ENCODE measurements at places on chromosomes 5 and 9. TPM values are rescaled to one million over a fixed set of nuclear protein-coding genes. Genes with fewer than 3 reads are reported as not detected.
A peak's percentile ranks its signal among the peaks of the same experiment; 100 is the strongest.

DNA sequence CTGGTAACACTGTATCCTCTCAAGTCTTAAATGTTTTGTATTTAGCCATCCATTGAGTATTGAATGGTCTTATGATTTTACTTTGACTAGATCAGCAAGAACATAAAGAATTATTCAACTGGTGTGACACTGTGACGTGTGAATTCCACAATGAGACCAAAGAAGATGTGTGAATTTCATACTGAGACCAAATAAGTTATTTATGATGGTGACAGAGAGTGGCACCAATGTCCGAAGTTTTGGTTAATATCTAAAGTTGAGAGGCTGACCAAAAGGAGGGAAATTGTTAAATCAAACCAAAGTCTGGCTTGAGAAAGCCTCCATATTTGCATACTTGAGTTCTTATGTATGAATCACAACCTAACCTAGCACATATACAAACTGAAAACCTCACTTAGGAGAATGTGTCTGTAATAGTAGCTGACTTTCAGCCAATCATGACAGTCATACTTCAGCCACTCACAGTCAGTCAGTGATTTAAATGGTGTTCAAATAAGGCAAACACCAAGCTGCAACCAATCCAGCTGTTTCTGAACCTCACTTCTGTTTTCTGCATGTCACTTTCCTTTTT is 31.5 kb upstream of the FAM170A start:
- DNase-seq = no peak

DNA sequence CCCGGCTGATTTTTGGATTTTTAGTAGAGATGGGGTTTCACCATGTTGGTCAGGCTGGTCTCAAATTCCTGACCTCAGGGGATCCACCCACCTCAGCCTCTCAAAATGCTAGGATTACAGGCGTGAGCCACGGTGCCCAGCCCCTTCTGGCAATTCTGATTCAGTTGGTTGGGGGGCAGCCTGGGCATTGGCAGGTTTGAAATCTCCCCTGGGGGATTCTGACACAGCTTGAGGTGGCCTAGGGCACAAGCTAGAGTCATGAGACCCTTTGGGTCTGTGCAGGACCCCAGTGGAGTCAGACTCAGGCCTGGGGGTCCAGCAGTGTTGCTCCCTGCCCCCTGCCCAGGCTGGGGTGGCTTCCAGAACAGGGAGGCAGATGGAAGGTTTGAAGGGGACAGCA is 239.8 kb downstream of the PBX3 start:
- no peak for DNase-seq

GRCh38 chr5:140093866-140094265 is 20.0 kb upstream of the PURA start:
- DNase-seq = no peak

GRCh38 chr5:33933723-33934169 is 2.4 kb upstream of the RXFP3 start:
- DNase-seq = no peak

NR2F1-AS1 gene
- 1.8 TPM for total RNA-seq

DNA sequence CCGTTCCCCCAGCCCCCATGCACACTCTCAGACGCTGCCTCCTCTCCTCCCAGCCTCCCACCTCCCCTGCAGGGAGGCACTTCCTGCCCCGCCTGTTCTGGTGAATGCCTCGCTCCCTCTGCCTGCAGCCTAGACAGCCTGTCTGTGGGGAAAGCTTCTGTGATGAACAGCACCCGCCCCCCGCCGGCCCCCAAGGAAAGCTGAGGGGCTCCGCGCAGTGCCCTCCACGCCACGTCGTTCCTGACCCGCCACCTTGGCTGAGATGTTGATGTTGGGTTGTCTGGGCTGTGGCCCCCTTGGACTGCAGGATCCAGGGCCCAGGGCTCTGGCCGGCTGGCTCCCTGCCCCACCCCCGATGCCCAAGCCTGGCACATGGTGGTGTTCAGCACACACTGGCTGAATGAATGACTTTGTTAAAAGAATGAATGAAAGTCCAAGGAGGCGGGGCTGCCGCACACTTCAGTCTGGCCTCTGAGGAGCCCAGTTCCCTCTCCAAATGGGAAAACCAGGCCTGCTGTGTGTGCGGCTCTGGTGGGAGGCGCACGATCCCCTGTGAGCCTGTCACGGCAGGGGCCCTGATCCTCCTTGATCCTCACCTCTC is 2.1 kb upstream of the MYMK start:
- DNase-seq = no peak

SLC6A19 gene
- total RNA-seq = 22.2 TPM

TAS2R1 gene
- not detected for total RNA-seq

SREK1 gene
- total RNA-seq = 81.1 TPM

DNA sequence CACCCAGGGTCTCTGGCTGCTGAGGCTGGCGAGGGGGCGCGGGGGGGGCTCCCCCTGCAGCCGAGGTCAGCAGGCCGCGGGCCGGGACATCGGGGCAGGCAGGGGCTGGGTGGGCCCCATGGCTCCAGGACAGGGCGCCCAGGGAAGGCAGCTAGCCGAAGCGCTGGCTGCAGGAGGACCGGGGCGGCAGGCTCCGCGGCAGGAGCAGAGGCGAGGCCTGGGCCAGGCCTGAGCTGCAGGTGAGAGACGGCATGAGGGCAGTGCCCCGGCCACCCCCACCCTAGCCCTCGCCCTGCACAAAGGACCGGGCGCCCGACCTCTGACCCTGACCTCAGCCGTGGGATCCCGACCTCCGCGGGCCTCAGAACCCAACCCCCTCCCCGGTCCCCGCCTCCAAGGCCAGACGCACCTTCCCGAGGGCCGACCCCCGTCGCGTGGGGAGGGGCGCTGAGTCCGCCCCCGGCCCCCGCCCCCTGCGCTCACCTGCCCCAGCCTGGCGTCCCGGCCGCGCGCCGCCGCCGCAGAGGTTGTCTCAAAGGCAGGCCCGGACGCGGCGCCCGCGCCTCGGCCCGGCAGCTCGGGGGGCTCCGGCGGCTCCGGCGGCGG is 431 bp downstream of the RNF208 start:
- DNase-seq = no peak

DNA sequence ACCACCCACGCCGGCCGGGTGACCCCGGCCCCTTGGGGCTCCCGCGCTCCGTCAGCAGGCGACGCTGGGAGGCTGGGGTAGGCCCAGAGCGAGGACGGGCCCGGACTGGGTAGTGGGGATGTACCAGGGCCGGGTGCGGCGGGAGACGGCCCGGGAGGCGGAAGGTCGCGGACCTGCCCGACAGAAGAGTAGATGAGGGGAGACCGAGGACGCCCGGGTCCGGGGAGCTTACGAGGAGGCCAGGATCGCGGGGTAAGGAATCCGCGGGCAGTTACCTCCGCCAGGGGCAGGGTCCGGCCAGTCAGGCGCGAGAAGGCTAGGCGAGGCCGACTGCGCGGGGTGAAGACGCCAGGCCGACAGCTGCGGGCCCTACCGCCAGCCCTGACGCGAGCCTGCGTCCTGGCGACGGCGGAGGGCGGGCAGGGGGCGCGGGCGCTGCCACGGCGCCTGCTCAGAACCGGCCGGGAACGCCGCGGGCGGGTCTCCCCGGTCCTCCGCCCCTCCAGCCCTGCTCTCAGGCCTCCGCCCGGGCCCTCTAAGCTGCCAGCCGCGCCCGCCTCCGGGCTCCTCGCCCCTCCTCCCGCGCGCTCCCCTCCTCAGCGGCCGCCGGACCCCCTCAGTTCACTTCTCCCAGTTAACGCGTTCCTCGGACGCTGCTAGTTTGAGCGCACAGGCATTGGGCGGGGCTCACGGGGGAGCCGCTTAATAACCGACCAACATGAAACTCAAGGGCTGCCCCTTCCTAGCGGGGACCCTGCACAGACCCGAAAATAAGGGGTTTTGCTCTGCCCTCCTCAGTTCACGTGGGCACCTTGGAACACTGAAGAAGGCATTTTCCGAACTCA is at the start of gene CPLANE1:
Gene CPLANE1, minus strand, starts transcription at position 407 of the 845 bp plus-strand sequence. CDS start 1,678 bp downstream, outside the sequence.
- peak; percentile 89 for DNase-seq

LRRC26 gene
- total RNA-seq = 0.77 TPM

DNA sequence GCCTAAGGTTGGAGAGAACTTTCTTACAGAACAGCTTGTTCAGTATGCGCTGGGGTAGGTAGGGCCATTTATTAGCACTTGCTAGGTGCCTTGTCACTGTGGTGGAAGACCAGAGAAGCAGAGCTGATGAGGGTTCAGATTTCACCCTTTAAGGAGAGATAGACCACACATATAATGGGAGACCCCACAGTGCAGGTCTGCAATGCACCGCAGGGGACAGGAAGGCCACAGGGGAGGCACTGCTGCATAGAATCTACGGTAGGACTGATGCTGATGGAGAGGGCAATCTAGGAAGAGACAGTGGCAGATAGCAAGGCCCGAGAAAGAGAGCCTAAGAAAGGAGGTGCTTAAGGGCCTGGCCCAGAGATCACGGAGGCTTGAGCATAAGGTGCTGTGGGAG is 64.2 kb downstream of the PTPDC1 start:
- DNase-seq = no peak

CPLANE1 gene
- total RNA-seq = 21.4 TPM

DNA sequence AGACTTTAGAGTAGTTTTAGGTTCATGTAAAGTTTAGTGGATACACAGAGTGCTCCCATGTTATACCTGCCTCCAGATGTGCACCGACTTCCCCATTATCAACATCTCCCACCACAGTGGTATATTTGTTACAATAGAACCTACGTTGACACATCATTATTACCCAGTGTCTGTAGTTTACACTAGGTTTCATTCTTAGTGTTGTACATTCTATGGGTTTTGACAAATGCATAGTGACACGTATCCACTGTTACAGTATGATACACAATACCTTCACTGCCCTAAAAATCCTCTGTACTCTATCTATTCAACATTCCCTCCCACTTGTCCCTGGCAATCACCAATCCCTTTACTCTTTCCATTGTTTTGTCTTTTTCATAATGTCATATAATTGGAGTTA is 34.3 kb upstream of the CRHBP start:
- no peak for DNase-seq

- no peak for DNase-seq
These were observed 67.9 kb upstream of the ANKRD55 start for GRCh38 chr5:56301069-56301468.

DNA sequence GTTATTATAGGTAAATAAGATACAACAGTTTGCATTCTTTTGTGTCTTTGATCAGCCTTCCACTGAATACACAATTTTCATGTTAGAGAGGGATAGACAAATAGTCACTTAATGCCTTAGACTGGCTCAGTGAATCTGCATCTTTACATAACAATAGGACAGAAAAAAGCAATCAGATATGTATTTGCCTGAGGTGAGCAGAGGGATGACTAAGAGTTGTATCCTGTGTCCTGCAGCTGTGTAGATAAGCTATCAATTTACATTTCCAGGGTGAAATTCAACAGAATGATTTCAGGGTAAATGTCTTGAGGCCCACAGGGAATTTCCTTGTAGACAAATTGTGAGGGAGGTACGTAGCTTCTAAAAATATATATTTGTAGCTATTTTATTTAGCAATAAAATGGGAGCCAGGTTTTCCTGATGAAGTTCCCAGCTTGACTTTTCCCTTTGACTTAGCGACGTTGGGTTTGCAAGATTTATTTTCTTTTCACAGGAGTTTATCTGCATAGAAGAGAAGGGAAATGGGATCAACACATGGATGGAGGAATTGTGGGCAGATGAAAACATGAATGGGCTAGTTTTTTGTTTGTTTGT is 586.1 kb upstream of the CDH6 start:
- no peak for DNase-seq

DNA sequence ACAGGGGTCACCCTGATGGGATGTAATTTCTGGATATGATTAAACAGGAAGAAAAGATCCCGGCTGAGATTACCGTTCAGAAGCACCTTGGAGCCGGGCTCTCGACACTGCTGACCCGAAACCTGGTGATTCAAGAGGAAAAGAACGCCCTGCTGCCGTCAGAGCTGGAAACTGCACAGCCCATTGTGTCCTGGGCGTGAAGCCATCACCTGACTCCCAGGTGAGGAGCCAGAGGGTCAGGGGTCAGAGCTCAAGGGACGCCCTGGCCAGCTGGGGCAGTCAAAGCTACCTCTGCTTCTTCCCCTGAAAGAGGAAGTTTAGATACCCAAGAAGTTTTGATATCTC is 17.8 kb upstream of the SLC12A7 start:
- DNase-seq = no peak

DNA sequence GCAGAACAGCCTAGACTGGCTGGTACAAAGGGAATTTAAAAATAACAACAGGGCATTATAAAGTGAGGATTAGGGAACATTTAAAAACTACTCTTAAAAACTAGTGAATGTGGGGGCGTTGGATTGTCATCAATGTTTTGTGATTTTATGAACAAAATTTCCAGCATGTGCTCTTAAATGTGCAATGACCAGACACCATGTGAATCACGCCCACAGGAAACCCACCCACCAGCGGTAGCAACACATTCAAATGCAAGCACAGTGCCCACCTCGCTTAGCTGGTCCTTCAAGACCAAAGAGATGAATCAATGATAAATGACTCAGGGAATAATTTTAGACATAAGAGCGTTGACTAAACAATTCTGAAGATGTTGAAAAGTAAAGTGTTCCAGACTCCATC is 40.9 kb downstream of the S1PR3 start:
- DNase-seq = no peak

DNA sequence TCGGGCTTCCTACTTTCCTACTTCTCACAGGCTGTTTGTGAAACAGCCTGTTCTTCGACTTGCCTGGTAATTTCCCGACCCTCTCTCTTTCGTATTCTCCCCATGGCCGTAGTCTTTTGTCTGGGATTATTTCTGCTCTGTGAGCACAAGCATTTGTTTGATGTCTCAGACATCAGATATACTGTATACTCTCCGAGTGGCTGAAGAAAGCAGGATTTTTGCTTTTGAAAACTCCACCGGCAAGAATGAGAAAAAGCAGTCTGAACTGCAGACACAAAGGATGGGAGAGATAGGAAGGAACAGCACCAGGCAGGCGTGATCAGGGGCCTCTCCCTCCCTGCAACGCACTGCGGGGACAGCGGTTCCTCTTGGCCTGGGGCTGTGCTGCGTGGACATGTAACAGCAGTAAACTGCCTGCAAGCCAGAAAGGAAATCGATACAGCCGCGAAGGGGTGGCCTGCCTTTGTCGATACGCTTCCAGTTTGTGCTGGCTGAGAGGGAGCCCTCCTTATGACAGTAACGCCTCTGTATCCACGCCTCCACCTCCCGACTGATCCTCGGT is 313.9 kb upstream of the TLE4 start:
- DNase-seq = no peak

BSPRY gene
- total RNA-seq = 9.0 TPM

DNA sequence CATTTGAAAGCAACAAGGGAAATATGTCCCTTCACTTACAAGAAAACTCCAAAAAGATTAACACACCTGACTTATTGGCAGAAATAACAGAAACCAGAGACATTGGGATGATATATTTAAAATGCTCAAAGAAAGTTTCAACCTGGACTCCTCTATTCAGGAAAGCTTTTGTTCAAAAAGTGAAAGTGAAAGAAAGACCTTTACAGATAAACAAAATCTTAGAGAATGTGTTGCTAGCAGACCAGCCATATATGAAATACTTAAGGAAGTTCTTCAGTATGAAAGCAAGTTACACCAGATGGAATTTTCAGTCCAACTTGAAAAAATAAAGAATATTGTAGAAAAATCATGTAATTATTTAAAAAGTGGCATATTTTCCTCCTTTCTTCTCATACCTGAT is 1075.1 kb downstream of the NR2F1-AS1 start:
- no peak for DNase-seq

DNA sequence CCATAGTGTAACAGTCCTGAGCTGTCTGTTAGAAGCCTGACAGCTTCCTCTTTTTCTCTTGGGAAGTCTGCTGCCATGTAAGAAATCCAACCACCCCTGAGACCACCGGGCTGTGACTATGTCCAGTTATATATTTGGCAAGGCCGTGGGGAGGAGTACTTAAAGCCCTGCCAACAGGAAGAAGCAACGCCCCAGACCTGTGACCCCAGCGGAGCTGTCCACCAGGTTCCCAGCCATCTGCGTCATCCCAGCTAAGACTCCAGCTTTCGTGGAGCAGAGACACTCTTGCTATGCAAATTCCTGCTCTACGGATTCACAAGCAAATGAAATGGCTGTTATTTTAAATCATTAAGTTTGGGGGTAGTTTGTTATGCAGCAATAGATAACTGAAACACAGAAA is 417.3 kb downstream of the TLE4 start:
- DNase-seq = no peak
